ENCODE measurements at places on chromosomes 3 and 15.

DNA sequence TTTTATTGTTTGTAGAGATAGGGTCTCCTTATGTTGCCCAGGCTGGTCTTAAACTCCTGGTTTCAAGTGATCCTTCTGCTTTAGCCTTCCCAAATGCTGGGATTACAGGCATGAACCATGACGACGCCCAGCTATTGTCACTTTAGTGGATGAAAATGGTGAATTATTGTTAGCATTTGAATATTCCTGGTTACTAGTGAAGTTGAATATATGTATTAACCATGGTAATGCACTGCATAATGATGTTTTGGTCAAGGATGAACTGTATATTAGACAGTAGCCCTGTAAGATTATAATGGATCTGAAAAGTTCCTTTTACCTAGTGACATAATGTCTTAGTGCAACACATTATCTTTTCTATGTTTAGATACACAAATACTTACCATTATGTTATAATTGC, 50.4 kb upstream of the KCNAB1 start:
- DNase-seq = no peak

DNA sequence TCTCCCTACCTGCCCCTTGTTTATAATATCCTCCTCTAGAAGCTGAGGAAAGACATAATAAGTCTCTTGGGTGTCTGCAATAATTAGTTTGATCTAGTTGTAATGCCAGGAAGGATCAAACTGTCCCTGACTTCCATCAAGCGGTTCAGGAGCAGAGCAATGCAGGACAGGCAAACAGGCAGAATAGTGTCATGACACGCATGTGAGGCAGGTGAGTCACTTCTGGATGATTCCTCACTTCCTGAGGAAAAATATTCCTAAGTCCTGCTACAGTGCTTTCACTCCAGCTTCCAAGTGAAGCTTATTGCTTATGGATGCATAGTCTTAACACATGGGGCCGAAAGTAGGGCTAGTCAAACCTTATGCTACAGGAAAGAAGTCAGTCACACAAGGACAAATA, 85.8 kb downstream of the GREM1 start:
- DNase-seq = no peak

GRCh38 chr3:59424268-59425010, 374.6 kb upstream of the CFAP20DC start:
- DNase-seq = no peak

GRCh38 chr3:172641291-172641690, 69.6 kb downstream of the NCEH1 start:
- no peak for DNase-seq

DNA sequence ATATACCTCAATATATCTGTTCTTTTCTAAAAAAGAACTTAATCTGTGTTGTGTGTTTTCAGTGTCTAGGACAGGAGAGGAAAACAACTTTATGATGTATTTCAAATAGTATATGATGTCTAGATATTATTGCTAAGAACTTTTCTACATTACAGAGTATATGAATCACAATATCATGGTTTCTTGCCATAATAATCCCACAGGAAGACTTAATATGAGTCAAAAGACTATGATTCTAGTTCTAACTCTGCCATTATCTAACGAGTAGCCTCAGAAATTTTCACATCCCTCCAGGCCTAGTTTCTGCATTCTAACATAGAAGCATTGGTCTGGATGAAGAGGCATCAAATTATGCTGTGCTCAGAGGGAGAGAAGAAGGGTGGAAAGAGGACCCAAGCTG, 107.7 kb upstream of the SPRED1 start:
- no peak for DNase-seq

DNA sequence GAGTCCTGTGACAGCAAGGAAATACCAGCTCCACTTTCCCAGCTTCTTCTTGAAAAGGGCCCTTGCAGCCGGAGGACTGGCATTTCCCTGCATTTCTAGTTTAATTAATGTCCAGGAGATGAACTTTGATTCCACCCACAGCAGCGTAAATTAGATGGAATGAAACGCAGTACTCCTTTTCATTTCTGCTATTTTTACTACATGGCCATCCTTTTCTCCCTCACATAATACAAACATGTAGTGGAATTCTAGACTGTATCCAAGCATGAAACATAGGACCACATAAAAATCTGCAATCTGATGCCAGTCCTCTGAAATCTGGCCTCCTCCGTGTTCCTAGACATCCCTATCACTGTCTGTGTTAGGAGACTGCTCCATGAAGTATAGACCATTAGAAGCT, 403.2 kb downstream of the NR2F2 start:
- no peak for DNase-seq

DNA sequence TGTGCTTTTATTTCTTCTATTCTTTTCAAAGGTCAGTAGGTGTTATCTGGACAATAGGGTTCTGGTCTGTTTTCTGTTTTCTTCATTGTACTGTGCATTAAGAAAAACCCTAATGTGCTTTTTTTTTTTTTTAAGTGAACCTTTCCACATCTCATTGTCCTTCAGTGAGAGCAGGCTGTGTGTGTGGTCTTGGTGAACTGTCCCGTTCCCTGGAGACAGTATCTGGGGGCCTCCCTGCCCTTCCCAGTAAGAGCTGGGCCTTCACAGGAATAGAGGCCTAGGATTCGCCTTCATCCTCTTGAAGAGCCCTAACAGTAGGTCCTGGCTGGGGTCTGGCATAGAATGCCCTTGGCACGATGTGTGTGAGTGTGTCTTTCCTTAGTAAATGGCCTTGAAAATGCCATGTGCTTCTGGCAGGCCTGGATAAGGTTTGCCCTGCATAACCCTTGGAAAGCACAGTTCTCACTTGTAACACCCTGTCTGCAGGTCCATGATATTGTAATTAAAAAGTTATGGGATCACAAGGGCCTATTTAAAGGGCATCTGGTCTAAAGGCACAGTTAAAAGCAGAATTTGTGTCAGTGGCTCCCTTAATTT, 81.2 kb downstream of the IGF1R start:
- DNase-seq = no peak

DNA sequence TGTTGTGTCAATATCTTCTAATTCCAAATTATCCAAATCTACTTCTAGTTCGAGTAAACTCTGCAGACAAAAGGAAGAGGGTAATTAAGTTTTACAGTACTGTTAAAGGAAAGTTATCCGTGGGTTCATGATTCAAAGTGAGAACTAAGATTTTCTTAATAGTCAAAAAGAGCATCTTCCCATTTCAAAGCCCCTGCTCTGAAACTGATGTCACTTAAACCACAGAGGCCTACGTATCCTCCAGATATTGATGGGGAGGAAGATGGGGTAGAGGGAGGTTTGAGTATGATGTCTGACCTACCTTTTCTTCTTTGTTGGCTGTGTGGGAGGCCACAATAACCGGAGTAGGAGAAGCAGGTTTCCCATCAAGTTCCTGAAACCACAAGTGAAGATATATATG, 14.1 kb downstream of the MRPS22 start:
- DNase-seq = no peak

GRCh38 chr3:44198284-44199269, 43.1 kb upstream of the TOPAZ1 start:
- peak; percentile 93 for DNase-seq

- peak; percentile 72 for DNase-seq
Observed at GRCh38 chr3:64992530-64993285, 304.9 kb upstream of the ADAMTS9 start.

- no peak for DNase-seq
Observed at GRCh38 chr3:4864503-4864902, 114.7 kb upstream of the BHLHE40 start.

- DNase-seq = no peak
Observed at GRCh38 chr3:116433552-116433951, 11.7 kb downstream of the LSAMP start.

DNA sequence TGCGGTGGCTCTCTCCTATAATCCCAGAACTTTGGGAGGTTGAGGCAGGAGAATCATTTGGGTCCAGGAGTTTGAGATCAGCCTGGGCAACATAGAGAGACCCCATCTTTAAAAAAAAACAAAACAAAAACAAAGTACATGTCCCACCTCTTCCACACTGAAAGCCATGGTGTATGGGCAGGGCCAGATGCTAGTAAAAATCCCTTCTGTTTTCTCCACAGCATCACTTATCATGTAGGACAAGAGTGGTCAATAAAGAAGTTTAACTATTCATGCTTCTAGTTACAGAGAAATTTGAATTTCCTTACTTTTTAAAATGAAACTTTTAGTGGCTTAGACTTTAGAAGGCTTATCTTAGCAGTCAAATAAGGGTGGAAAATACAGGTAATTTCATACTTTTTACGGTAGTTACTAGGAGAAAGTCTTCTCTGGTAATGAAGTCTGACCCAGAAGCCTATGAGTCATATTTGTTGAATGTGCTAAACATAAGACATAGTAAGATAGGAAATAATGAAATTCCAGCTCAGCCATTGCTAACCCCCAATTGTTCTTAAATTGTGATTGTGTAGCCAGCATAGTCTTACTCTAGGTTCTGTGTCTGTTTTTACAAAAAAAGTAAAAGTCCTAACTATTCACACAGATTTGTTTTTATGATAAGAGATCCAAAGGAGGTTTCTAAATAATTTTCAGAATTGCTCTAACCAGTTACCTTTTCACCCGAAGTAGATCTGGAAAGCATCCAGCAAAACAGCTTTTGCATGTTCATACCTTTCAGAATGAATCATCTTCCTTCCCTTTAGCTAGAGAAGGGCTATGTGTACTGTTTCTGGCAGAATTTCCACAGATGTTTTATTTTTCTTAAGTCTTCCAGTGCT, 16.4 kb upstream of the ZNF609 start:
- no peak for DNase-seq

GRCh38 chr3:135458541-135459322, 506.8 kb upstream of the PPP2R3A start:
- DNase-seq = no peak

- DNase-seq = no peak
Observed at GRCh38 chr3:16522834-16523233, 9.3 kb upstream of the RFTN1 start.

Measured in endodermal cell (in vitro differentiated cells).